Endothelial cell of umbilical vein (primary cell): ENCODE measurements at places on chromosomes 3 and 15. TPM values are rescaled to one million over a fixed set of nuclear protein-coding genes. Genes with fewer than 3 reads are reported as not detected.
A peak's percentile ranks its signal among the peaks of the same experiment; 100 is the strongest.

DNA sequence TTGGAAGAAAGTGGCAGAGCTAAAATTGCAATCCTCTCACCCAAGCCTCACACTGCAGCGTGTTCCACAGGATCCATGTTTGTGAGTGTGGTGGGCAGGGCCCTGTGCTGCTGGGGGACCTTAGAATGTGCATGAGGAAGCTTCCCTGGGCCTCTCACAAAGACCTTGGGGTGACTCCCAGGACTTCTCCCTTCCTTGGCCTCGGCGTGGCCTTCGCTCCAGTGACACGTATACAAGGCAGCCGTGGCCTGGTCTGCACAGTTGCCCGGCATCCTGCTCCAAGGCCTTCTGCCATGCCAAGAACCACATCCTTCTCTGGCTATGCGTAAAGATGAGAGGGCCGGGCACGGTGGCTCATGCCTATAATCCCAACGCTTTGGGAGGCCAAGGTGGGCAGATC lies 196.4 kb downstream of the UACA start:
- no peak overlapping the region for H3K4me3 ChIP-seq
- DNase-seq = no peak
- H3K27ac ChIP-seq = no peak overlapping the region
- no peaks in the 10 kb centered on the region for H3K27me3 ChIP-seq
- H3K4me1 ChIP-seq = no peaks in the 10 kb centered on the region
- no peaks in the 10 kb centered on the region for H3K36me3 ChIP-seq

GRCh38 chr15:39474657-39475056 lies 106.2 kb upstream of the THBS1 start:
- peaks cover 14% of the 10 kb centered on the region for H3K4me1 ChIP-seq
- DNase-seq = peak; percentile 78

- no peak overlapping the region for H3K27ac ChIP-seq
- no peak overlapping the region for H3K4me3 ChIP-seq
- H3K36me3 ChIP-seq = no peaks in the 10 kb centered on the region
- no peaks in the 10 kb centered on the region for H3K27me3 ChIP-seq
- no peaks in the 10 kb centered on the region for H3K4me1 ChIP-seq
- no peak for DNase-seq
These were observed 413.0 kb downstream of the TUSC7 start for GRCh38 chr3:117122609-117123008.

- DNase-seq = peak; percentile 40
- H3K27me3 ChIP-seq = no peaks in the 10 kb centered on the region
- no peak overlapping the region for H3K4me3 ChIP-seq
- H3K36me3 ChIP-seq = no peaks in the 10 kb centered on the region
- H3K27ac ChIP-seq = no peak overlapping the region
These were observed 58.9 kb downstream of the SFMBT1 start for GRCh38 chr3:52986938-52987337.

- DNase-seq = no peak
- no peak overlapping the region for H3K27ac ChIP-seq
- no peak overlapping the region for H3K4me3 ChIP-seq
- peaks cover 14% of the 10 kb centered on the region for H3K4me1 ChIP-seq
- no peaks in the 10 kb centered on the region for H3K36me3 ChIP-seq
These were observed 155.7 kb downstream of the GREM1 start for GRCh38 chr15:32873284-32874114.

DNA sequence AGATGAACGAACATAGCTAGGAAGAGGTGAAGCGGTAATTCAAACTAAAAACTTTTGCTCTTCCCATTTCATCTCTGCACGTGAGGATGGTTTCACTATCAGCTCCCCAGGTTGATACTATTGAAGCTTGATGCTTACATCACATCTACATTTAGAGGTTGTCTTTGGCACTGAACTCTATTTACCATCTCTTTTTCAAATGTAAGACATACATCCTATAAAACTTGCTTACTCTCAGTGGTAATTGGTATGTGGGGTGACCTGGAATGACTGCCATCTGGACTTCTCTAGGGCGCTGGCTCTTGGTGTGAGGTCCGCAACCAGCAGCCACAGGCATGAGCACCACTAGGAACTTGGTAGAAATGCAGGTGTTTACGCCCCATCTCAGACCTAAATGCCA lies 118.1 kb downstream of the AKAP13 start:
- DNase-seq = no peak
- no peaks in the 10 kb centered on the region for H3K36me3 ChIP-seq
- H3K4me3 ChIP-seq = no peak overlapping the region
- no peaks in the 10 kb centered on the region for H3K27me3 ChIP-seq

- no peak for DNase-seq
- no peak overlapping the region for H3K4me3 ChIP-seq
- H3K4me1 ChIP-seq = peaks cover 10% of the 10 kb centered on the region
These were observed 24.7 kb downstream of the GXYLT2 start for GRCh38 chr3:72912532-72912931.

DNA sequence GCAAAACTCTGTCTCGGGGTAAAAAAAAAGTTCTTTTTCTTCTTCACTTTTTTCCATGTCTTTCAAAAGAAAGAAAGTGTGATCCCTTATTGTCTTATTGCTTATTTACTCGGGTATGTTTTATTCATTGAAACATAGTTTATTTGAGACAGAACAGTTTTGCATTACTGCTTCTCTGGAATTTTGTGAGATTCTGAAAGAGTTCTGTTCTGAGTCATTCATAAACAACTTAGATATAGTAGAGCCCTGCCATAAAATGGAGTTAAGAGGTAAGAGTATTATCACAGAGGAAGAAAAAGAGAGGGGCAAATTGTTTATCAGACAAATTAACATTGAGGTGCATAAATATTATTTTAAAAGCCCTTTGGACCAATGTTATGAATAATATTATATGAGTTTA lies 522.2 kb downstream of the ROBO2 start:
- H3K36me3 ChIP-seq = no peaks in the 10 kb centered on the region

- H3K27me3 ChIP-seq = no peaks in the 10 kb centered on the region
- H3K27ac ChIP-seq = no peak overlapping the region
- no peaks in the 10 kb centered on the region for H3K36me3 ChIP-seq
- no peak for DNase-seq
- H3K4me3 ChIP-seq = no peak overlapping the region
- H3K4me1 ChIP-seq = no peaks in the 10 kb centered on the region
These were observed 2.3 kb upstream of the ZNF589 start for GRCh38 chr3:48238531-48239085.

GRCh38 chr3:35832140-35832571 lies 192.8 kb downstream of the ARPP21 start:
- no peaks in the 10 kb centered on the region for H3K27me3 ChIP-seq
- H3K36me3 ChIP-seq = no peaks in the 10 kb centered on the region
- no peaks in the 10 kb centered on the region for H3K4me1 ChIP-seq
- H3K4me3 ChIP-seq = no peak overlapping the region
- DNase-seq = no peak

GRCh38 chr15:49946681-49947080 lies 172.4 kb downstream of the ATP8B4 start:
- H3K36me3 ChIP-seq = no peaks in the 10 kb centered on the region
- no peaks in the 10 kb centered on the region for H3K27me3 ChIP-seq
- no peak overlapping the region for H3K27ac ChIP-seq
- no peaks in the 10 kb centered on the region for H3K4me1 ChIP-seq

- H3K4me3 ChIP-seq = no peak overlapping the region
- no peaks in the 10 kb centered on the region for H3K36me3 ChIP-seq
- DNase-seq = no peak
- no peaks in the 10 kb centered on the region for H3K27me3 ChIP-seq
- no peaks in the 10 kb centered on the region for H3K4me1 ChIP-seq
These were observed 16.5 kb downstream of the TRPM7 start for GRCh38 chr15:50670115-50670514.

ADGRG7 gene
- not detected in 2 replicates for total RNA-seq

KIF15 gene
- total RNA-seq = 20.9 and 21.6 TPM in 2 replicates

TMEM212 gene
- total RNA-seq = not detected in 2 replicates

SLC27A2 gene
- not detected in 2 replicates for total RNA-seq

GRAMD1C gene
- 17.0 and 24.0 TPM in 2 replicates for total RNA-seq

SLC22A14 gene
- not detected in 2 replicates for total RNA-seq

C3orf70 gene
- total RNA-seq = 0.18 and 0.20 TPM in 2 replicates

CHRNA5 gene
- 12.7 and 15.6 TPM in 2 replicates for total RNA-seq
